NCI-H524 treated with DMSO at 0.1 percent for 48 hours (cell line): ENCODE measurements at places on chromosomes 1 and 21.

GRCh38 chr1:61455400-61455799 is 269.5 kb downstream of the TM2D1 start:
- DNase-seq: no peak

- peak; percentile 66 for DNase-seq
Measured at GRCh38 chr1:87167848-87168525, 160.7 kb upstream of the LMO4 start.

GRCh38 chr1:248800459-248800858 is 25.3 kb downstream of the SH3BP5L start:
- no peak for DNase-seq

DNA sequence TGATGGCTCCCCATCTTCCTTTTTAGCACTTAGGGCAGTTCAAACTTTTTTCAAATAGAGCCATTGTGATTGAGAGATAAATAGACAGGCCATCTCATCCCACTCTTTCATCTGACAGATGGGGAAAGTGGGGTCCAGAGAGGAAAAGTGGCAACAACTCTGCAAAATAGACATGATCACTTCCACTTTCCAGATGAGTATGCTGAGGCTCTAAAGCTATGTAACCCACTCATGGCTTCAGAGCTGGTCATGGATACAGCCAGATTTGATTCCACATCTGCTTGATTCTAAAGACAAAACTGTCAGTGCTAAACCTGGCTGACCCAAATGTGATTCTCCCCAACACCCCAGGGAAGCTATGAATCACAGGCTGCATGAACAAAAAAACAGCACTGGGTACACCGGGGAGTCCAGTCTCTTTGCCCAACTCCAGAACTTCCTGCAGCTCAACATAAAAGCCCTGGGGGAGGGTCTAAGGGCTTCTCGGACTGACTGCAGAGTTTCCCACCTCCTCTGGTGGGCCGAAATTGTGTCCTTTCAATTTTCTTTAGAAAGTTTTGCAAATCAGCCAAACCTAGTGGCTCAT is 59.3 kb downstream of the PLPP3 start:
- no peak for DNase-seq

DNA sequence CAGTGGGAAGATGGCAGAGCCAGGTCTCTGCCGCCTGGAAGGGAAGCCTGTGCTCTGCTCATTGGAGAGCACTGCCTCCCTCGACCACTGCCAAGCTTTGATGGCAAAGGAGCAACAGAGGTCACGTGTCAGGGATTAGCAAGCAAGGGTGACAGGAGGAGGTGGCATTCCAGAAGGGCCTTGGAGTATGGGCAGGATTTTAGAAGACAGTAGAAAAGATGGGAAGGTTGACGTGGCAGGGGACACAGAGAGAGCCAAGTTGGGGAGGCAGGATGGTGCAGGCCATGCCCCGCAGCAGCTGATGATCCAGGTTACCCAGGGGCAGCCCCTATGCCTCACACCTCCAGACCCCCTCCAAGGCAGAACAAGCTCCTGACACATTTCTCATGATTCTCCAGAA is 21.9 kb upstream of the LBR start:
- DNase-seq: no peak

GRCh38 chr1:217494767-217495166 is 136.1 kb downstream of the GPATCH2 start:
- DNase-seq: no peak

DNA sequence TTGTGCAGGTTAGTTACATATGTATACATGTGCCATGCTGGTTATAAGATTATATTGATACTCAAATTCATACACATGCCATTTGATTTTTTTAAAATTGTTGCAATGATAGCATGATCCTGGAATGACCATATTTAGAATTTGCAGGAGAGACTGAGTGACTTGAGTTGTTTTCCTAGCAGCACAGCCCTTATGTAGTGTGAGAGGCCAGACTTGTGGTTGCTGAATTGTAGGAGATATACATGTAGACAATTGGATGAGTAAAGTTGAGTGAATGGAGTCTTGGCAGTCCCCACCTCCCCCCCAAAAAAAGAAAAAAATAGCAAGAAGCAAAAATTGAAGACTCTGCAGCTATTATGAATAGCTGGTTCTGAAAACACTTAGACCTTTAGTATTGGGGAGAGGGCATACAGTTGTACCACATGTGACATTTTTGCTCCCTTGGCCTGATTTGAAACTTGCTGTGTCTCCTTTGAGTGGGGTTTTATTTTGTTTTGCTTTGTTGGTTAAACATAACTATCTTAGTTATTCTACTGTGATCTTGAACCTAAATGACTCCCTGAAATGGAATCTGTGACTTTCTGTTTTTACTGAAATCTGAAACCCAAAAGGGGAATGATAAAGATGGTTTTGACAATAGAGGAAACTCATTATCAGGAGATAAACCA is 280.3 kb downstream of the HMCN1 start:
- no peak for DNase-seq

GRCh38 chr1:241990040-241990439 is 8.9 kb downstream of the MAP1LC3C start:
- DNase-seq: peak; percentile 94

GRCh38 chr1:93437976-93438605 is 9.8 kb upstream of the FNBP1L start:
- DNase-seq: no peak

DNA sequence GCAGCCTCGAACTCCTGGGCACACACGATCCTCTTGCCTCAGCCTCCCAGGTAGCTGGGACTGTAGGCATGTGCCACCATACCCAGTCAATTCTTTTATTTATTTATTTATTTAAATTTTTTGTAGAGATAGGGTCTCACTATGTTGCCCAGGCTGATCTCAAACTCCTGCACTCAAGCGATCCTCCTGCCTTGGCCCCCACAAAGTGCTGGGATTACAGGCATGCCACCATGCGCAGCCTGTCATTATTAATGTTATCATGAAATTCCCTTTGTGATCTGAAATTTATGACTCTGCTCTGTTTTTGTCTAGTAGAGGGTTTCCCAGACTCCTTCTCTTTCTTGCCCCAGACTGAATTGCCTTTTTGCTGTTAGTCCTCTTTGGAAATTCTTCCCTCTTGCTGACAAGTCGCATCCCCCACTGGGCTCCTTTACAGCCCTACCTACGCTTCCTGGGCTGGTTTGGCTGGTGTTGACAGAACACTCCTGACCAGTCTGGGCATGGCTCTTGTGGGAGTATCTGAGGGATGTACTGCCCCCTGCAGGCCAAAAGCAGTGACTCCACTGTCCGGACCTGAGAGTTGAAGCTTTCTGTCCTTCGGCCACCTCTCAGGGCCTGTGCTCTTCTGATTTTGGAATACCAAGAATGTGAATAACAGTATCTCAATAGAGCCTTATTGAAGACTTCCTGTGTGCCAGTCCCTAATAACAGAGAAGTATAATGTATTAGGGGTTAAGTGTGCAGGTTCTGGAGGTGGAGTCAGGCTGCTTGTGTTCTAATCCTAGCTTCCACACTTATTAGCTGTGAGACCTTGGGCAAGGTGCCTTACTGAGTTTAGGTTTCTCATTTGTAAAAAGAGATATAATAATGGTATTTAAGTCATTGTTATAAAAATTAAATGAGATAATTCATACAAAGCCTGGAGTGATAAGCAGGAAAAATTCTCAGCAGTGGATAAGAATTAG is 28.2 kb downstream of the TCEANC2 start:
- no peak for DNase-seq

- DNase-seq: no peak
Measured at GRCh38 chr1:44411861-44412260, 6.8 kb downstream of the RNF220 start.

DNA sequence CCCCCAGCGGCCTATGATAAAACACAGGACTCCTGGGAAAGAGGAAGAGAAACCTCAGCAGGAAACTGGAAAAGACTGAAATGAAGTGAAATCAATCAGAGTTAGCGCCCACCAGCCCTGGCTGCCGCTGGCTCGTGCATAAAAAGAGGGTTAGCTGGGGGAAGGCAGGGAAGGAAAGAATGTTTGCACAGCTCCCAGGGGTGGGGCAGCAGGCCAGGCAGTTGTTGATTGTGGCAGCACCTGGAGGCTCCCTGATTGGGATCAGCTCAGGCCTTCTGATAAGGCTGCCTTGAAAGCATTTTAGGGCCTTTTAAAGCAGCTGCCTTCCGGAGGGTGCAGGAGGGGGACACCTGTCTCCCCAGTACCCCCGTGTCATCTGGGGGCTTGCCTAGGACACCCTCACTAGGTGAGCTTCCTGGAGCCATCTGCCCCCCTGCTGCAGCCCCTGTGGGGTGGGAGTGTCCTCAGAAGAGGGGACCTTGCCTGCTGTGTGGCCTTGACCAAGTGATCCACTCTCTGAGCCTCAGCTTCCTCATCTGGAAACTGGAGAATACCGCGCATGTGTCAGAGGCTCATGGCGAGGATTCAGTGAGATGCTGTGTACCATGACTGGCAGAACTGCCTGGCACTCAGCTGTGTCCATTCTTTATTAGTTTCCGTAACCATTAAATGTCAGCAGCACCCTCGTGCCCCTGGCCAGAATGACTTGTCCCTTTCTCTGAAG is 6.6 kb downstream of the EPHB2 start:
- DNase-seq: no peak

DNA sequence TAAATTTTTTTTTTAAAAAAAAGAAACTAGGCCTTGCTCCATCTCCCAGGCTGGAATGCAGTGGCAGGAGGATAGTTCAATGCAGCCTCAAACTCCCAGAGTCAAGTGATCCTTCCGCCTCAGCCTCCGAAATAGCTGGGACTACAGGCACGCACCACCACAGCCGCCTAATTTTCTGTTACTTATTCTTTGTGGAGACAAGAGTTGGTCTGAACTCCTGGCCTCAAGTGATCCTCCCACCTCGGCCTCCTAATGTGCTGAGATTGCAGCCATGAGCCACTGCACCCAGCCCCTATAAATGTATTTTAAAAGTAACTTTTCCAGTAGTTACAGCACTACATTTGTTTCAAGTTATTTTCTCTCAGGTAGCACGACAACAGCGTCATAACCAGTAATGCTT is 2.3 kb downstream of the BRWD1 start:
- DNase-seq: no peak

- DNase-seq: no peak
Measured at GRCh38 chr1:88610687-88611086, 73.4 kb upstream of the PKN2 start.

- DNase-seq: no peak
Measured at GRCh38 chr1:11882814-11883538, 24.2 kb upstream of the NPPB start.

- DNase-seq: no peak
Measured at GRCh38 chr1:68770817-68771216, 273.9 kb upstream of the DEPDC1 start.

- no peak for DNase-seq
Measured at GRCh38 chr1:93839307-93839706, 39.7 kb downstream of the DNTTIP2 start.

DNA sequence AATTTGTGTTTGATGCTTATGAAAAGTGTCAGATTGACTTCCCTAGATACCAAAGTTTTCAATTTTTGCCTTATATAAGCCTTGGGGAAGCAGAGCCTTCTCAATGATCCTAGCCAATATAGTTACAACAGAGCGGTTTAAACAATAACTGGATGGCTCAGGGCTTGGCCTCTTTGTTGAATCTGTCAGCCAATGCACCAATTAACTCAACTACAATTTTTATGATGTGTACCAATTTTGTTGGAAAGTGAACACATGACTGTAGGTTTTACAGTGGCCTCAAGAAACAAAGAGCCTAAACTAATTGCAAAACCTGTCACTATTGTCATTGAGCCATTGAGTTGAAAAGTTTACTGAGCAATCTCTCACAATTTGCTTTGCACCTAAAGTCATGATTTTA is 71.6 kb upstream of the RGS18 start:
- DNase-seq: no peak

DNA sequence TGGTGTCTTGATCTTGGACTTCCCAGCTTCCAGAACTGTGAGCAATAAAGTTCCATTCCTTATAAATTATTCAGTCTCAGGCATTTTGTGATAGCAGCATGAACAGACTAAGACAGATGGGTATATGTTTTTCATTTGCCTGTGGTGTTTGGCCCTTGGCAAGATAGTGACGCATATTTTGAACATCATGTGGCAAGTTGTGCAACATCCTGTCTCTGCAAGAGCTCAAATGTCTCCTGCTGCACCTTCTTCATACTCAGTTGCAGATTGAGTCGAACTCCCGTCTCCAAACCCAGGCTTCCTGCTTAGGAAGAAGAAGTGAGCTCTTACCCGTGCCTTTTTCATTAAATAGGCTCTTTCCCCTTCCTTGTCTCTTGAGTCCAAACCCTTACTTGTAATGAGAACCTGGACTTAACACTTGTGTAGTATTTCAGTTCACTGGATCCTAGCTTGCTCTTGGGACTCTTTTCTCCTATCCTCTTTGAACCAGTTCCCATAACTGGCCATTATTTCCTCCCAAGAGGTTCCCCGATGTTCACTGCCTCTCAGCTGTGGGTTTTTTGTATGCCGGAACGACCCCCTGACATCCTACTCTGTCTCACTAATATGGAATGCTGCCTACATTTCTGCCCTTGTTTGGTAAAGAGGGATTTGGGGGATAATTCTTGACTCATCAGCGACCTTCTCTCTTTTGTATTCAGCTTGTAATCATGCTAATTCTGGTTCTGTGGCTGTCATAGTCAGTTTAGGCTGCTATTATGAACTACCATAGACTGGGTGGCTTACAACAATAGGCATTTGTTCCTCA is 125.0 kb upstream of the KCNK2 start:
- DNase-seq: no peak

DNA sequence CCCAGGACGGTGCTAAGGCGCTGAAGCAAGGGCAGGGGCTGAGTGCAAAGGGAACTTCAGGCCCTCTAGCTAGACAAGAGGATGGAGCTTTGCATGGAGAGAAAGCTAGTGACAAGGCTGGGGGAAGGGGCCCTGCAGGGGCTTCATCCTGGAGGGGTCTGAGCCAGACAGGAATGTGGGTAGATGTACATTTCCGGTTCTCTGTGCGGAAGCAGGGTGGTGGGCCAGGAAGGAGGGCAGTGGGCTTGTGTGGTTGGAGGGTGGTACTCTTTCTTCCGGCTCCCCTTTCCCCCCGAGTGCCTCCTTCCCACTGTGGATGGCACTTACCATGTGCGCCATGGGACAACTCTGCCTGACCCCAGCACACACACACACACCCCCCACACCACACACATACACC is 1.5 kb downstream of the KISS1 start:
- no peak for DNase-seq

- no peak for DNase-seq
Measured at GRCh38 chr1:180026556-180026955, 71.9 kb downstream of the CEP350 start.

- DNase-seq: no peak
Measured at GRCh38 chr1:228900886-228901392, 165.7 kb downstream of the RHOU start.

DNA sequence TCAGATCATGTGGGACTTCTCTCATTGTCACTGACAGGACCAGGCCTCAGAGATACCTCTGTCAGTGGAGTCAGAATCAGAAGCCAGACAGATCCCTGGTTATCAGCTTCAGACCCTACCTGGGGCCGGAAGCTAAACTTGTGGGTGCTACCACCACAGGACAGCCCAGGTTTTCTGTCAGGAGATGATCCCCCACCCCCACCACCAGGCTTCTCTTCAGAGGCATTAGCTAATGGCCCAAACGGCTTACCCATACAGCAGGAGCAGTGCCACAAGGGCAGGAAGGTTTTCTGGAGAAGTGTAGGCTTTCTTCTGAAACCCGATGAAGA is 105.5 kb downstream of the ABCA4 start:
- no peak for DNase-seq
